ENCODE measurements at places on chromosomes 11 and 22. TPM values are rescaled to one million over a fixed set of nuclear protein-coding genes. Genes with fewer than 3 reads are reported as not detected.

Gene TEX12
- not detected for total RNA-seq

Gene EPS8L2
- 156 TPM for total RNA-seq

Gene MRGPRF
- 11.5 TPM for total RNA-seq

DNA sequence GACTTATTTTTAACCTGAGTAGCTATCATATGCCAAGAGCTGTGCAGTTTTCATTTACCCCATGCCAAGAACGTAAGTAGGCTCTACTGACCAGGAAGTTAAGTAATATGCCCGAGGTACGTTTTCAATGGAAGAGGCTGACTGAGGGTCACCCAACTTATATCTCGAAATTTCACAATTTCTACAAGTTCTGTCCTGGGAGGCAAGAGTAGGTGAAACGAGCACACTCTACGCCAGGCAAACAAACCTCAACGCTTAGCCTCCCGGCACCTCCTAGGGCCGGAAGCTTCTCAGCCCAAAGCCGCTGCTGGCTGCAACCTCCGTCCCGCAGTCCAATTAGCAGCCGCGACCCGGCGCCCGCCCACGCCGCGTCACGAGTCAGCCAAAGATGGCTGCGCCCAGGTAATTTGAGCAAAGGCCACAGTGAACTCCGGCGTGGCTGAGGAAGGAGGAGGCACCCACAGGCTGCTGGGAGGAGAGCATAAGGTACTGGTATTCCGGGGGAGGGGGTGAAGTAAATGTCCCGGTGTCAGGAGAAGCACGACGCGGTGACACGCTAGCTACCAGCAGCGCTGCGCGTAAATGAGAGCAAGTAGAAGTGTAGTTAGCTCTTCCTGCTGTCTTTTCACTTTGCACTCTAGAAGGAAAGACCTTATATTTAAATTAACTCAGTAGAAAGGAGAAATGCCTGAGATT is at the start of gene TMEM126A:
TSS of gene TMEM126A (plus strand) at position 364 of the 696 bp plus-strand sequence. CDS start 2,289 bp downstream, outside the sequence.
- peak within 1 kb of the TSS; percentile 80 for H3K27ac ChIP-seq
- H3K27me3 ChIP-seq, result no peaks in the 10 kb centered on the region
- peaks cover 12% of the 10 kb centered on the region for H3K36me3 ChIP-seq
- peaks cover 24% of the 10 kb centered on the region for H3K4me1 ChIP-seq
- DNase-seq, result peak; percentile 94

- no peak overlapping the region for H3K27ac ChIP-seq
- H3K4me3 ChIP-seq, result no peak overlapping the region
- no peaks in the 10 kb centered on the region for H3K4me1 ChIP-seq
- H3K27me3 ChIP-seq, result peaks cover 14% of the 10 kb centered on the region
- H3K36me3 ChIP-seq, result no peaks in the 10 kb centered on the region
- no peak for DNase-seq
Observed at GRCh38 chr22:47846206-47846605, 1083.8 kb downstream of the TBC1D22A start.
